ENCODE measurements at places on chromosomes 6 and 20. TPM values are rescaled to one million over a fixed set of nuclear protein-coding genes. Genes with fewer than 3 reads are reported as not detected.

Gene CD93
- 17.9 TPM for total RNA-seq

Gene PGC
- not detected for total RNA-seq

Gene LAMA4
- not detected for total RNA-seq

Gene CASS4
- total RNA-seq = 9.3 TPM
